ENCODE measurements at places on chromosomes 1 and 21.

- H3K36me3 ChIP-seq = peaks cover 1% of the 10 kb centered on the region
- H3K27me3 ChIP-seq = no peaks in the 10 kb centered on the region
- no peak overlapping the region for H3K4me3 ChIP-seq
These were observed 14.8 kb upstream of the CDCP2 start for GRCh38 chr1:54167422-54168139.

DNA sequence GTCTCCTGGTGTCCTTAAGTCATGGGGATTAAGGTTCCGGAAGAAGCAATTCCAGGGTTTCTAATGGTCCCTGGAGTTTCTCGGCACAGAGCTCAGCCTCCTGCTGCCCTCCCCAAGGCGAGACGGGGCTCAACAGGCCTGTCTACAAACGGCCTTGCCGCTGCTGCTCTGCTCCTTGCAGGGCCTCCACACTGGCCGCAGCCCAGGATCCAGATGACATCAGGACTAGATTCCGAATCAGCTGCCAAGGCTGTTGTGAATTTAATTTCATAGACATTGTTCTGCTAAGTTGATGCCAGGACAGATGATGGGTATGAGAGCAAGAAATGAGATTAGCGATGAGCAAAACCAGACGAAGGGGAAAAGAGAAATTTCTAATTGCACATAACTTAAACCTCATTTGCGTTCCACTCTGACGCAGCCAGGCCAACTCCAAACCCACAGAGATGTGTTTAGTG, 103.6 kb upstream of the BACE2 start:
- H3K4me3 ChIP-seq = no peak overlapping the region
- H3K36me3 ChIP-seq = no peaks in the 10 kb centered on the region
- H3K4me1 ChIP-seq = peaks cover 14% of the 10 kb centered on the region
- DNase-seq = no peak
- no peak overlapping the region for H3K27ac ChIP-seq

GRCh38 chr1:162011337-162012012, 12.2 kb downstream of the OLFML2B start:
- no peak for DNase-seq
- no peaks in the 10 kb centered on the region for H3K4me1 ChIP-seq
- H3K36me3 ChIP-seq = no peaks in the 10 kb centered on the region
- H3K27me3 ChIP-seq = peaks cover 15% of the 10 kb centered on the region

- DNase-seq = no peak
- H3K4me3 ChIP-seq = no peak overlapping the region
- H3K36me3 ChIP-seq = no peaks in the 10 kb centered on the region
- H3K27ac ChIP-seq = peak overlapping the region; percentile 13
- H3K4me1 ChIP-seq = peaks cover 23% of the 10 kb centered on the region
- H3K27me3 ChIP-seq = no peaks in the 10 kb centered on the region
These were observed 50.3 kb downstream of the HIVEP3 start for GRCh38 chr1:41868241-41868998.

DNA sequence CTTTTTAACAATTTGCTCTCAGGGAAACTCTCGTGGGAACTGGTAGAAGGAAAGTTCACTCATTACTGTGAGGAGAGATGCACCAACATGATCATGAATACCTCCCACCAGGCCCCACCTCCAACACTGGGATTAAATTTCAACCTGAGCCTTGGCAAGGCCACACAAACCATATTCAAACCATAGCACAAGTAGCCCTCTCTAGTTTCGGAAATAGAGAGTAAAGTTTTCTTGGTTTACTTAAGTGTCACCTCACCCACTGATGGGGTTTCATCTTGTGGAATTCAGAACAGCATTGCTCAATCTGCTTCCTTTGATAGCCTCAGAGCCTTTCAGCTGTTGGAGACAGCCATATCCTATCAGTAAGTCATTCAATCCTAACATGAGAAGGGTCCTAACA, 25.5 kb upstream of the CCSAP start:
- DNase-seq = no peak
- no peaks in the 10 kb centered on the region for H3K36me3 ChIP-seq
- H3K27me3 ChIP-seq = peaks cover 29% of the 10 kb centered on the region

GRCh38 chr1:156616463-156616862, 2.8 kb upstream of the HAPLN2 start:
- H3K4me1 ChIP-seq = no peaks in the 10 kb centered on the region
- peaks cover 45% of the 10 kb centered on the region for H3K27me3 ChIP-seq
- H3K4me3 ChIP-seq = no peak overlapping the region

- H3K27ac ChIP-seq = no peak overlapping the region
- no peaks in the 10 kb centered on the region for H3K36me3 ChIP-seq
- DNase-seq = no peak
These were observed 116.9 kb downstream of the RGS7 start for GRCh38 chr1:241240069-241240468.

DNA sequence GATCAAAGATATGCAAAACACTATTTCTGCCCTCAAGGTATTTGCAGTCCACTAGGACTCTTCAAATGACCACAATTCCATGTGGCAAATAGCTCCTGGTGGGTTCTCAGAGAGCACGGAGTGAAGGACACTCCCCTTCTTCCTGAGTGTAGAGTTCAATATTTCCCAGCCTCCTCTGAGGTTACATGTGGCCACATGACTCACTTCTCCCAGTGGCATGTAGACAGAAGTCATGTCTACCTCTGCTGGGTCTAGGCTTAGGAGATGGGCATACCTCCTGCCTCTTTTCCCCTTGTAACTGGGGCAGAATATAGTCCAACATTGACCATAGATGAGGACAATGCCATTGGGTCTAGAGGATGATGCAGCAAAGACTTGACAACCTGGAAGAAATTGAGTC, 191.4 kb downstream of the MIS18A start:
- H3K4me3 ChIP-seq = no peak overlapping the region
- peaks cover 2% of the 10 kb centered on the region for H3K27me3 ChIP-seq
- H3K4me1 ChIP-seq = no peaks in the 10 kb centered on the region
- H3K36me3 ChIP-seq = no peaks in the 10 kb centered on the region

- no peak overlapping the region for H3K4me3 ChIP-seq
- no peaks in the 10 kb centered on the region for H3K36me3 ChIP-seq
- no peak for DNase-seq
These were observed 1388.1 kb downstream of the AMY1C start for GRCh38 chr1:105137543-105138457.

DNA sequence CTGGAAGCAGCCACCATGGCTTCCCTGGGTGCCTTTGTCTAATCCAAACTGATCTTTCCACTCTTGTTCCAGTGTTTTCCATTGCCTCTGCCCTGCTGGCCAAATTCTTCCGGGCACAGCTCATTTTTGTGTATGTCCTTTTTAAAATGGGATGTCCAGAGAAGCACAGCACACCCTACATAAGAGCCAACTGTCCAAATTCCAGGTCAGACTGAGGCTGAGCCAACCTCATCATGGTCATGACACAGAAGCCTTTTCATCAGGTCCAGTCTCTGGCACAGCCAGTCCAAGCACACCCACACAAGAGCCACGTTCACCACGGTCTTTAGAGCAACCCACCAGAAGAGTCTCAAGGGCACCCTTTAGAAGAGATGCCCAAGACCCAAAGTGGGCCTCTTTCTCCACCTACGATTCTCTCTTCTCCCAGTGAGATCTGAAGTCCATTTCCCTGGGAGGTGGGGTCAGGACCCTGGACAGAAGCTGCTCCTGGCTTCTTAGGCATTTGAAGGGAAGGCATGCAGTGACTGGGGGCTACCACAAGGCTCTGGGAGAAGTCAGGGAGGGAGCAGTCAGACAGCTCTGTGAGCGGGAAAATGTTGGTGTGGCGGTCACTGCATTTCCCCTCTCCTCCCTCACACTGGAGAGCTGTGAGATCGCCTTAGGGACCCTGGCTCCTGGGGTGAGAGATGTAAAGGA, 53.2 kb downstream of the SYT2 start:
- H3K4me1 ChIP-seq = peaks cover 4% of the 10 kb centered on the region
- H3K27ac ChIP-seq = no peak overlapping the region
- peaks cover 39% of the 10 kb centered on the region for H3K27me3 ChIP-seq
- DNase-seq = no peak

DNA sequence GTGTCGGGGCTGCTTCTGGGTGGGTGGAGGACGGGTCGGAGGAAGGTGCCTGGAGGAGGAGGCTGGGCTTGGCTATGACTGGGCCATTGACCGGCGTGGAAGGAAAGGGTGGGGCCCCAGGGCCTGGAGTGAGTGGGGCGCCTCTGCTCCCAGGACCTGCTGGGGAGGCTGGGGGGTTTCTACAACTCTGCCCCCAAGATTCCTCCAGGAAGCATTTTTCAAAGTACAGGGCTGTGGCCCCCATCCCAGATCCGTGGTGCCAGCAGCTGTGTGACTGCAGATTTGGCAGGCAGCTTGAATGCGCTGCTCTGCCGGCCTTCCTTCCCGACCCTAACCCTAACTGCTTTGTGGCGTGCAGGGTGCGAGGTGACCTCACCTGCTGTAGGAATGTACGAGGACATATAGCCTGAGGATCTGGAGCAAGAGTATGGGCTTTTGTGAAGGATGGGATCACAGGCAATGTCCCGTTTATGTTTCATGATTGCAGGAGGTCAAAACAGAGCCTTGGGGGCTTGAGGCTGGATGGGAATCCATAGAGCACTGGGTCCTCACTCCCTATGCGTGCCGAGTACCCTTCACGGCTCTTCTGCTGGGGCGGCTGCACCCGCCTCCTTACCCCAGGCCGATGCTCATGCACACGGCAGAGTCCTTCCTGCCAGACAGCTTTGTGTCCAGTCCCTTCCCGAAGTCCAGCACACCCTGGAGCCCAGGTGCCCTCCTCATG, 24.7 kb downstream of the TRPM2 start:
- peaks cover 3% of the 10 kb centered on the region for H3K36me3 ChIP-seq
- no peak overlapping the region for H3K27ac ChIP-seq
- peaks cover 23% of the 10 kb centered on the region for H3K4me1 ChIP-seq
- no peaks in the 10 kb centered on the region for H3K27me3 ChIP-seq
- DNase-seq = no peak

DNA sequence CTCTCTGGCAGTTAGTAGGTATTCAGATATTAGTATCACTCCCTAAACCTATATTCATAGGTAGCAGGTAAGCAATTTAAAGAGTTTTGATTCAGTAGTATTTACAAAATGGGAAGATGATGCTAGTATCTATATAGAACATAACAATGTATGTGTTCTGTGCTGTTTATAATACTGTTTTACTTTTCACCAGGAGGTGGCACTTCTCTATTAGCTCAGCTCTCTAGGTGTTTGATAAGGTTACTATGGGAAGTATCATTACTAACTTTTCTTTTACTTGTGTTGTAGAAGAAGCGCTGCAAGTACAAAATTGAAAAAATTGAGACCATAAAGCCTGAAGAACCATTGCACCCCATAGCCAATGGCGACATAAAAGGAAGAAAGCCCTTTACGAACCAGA, 49.4 kb upstream of the FASLG start:
- no peak for DNase-seq
- peaks cover 52% of the 10 kb centered on the region for H3K36me3 ChIP-seq
- no peak overlapping the region for H3K27ac ChIP-seq

DNA sequence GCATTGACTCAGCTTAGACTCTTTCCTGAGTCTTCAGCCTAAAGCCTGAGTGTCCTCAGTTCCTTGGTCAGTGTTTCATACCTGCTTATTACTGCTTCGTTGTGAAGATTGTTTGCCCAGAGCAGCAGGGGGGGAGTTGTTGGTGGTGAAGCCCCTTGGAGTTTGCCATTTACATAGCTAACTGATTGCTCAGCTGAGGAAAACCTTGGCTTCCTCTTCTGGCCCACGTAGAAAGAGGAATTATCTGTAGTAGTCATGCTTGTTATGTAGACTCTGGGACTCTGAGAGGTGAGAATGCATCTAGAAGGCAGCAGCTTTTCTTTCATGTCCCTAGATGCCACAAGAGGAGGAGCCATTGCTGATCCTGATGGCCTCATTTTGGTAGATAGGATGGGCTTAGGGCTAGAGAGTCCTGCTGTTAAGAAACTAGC, 125.9 kb downstream of the MAST2 start:
- no peak for DNase-seq
- no peak overlapping the region for H3K4me3 ChIP-seq
- H3K27ac ChIP-seq = no peak overlapping the region
- H3K36me3 ChIP-seq = no peaks in the 10 kb centered on the region
- no peaks in the 10 kb centered on the region for H3K27me3 ChIP-seq

DNA sequence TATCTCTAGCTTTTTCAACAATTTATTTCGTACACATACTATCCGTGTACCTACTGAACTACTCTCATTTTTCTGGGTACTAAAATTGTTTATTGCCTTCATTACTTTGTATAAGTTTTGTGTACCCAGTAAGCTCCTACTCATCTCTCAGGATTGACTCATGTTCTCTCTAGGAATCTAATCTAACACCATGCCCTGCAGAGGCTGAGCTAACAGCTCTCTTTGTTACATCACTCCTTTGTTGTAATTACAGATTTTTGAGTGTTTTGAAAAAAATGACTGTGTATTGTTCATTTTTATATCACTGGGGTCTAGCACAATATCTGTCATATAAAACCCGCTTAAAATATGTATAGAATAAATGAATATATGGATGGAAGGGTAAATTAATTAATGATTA, 167.1 kb downstream of the ATP6V1G3 start:
- H3K4me3 ChIP-seq = no peak overlapping the region
- H3K27ac ChIP-seq = no peak overlapping the region
- peaks cover 2% of the 10 kb centered on the region for H3K36me3 ChIP-seq
- no peak for DNase-seq

GRCh38 chr1:27563341-27563590, 40.7 kb downstream of the AHDC1 start:
- DNase-seq = no peak
- H3K36me3 ChIP-seq = no peaks in the 10 kb centered on the region
- no peak overlapping the region for H3K4me3 ChIP-seq
- H3K27ac ChIP-seq = no peak overlapping the region

Data from activated B cell treated with CpG ODN at 0.5 μM for 24 hours (primary cell).